CD8-positive, alpha-beta memory T cell (primary cell): ENCODE measurements at places on chromosomes 5 and 9.
A peak's percentile ranks its signal among the peaks of the same experiment; 100 is the strongest.

GRCh38 chr9:93613174-93613573, 36.8 kb downstream of the PHF2 start:
- H3K4me3 ChIP-seq = no peak overlapping the region
- no peak overlapping the region for H3K27ac ChIP-seq
- DNase-seq = no peak
- H3K27me3 ChIP-seq = no peaks in the 10 kb centered on the region

GRCh38 chr5:117414926-117415325, 840.3 kb upstream of the SEMA6A start:
- DNase-seq = no peak
- H3K36me3 ChIP-seq = no peaks in the 10 kb centered on the region
- no peak overlapping the region for H3K4me3 ChIP-seq
- H3K4me1 ChIP-seq = no peaks in the 10 kb centered on the region
- no peaks in the 10 kb centered on the region for H3K27me3 ChIP-seq

GRCh38 chr9:107437716-107438115, 51.9 kb downstream of the KLF4 start:
- DNase-seq = no peak
- no peaks in the 10 kb centered on the region for H3K4me1 ChIP-seq
- H3K36me3 ChIP-seq = no peaks in the 10 kb centered on the region
- no peak overlapping the region for H3K4me3 ChIP-seq

DNA sequence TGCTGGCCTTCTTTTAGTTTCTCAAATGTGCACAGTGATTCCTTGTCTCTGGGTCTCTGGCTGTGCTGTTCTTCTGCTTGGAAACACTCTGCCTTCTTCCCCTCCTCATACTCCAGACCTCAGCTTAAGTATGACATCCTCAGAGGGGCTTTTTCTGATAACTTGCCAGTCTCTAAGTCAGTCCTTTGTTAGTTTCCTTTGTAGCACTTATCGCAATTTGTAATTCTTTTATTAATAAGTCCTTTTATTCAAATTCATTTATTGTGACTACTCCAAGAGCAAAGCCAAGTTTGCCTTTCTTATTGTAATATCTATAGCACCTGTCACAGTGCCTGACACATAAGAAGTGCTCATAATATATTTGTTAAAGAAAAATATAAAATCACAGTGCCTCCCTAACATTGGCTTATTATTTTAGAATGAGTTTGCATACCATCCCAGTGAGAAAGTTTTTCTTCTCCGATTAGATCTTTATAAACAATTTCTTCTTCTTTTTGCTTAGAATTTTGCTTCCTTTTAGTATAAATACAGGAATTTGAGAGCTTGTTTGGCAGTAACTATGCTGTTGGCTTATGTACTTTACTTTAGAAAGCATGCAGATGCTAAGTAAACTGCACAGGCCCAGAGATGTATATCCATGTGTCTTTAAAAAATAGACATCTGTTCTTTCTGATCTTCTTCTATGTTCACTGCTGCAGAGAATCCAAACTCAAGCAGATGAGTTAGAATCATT, 198.0 kb downstream of the GAS1 start:
- H3K4me3 ChIP-seq = no peak overlapping the region
- no peak overlapping the region for H3K27ac ChIP-seq
- DNase-seq = no peak
- no peaks in the 10 kb centered on the region for H3K4me1 ChIP-seq
- no peaks in the 10 kb centered on the region for H3K27me3 ChIP-seq
- H3K36me3 ChIP-seq = no peaks in the 10 kb centered on the region

- H3K27ac ChIP-seq = no peak overlapping the region
- no peaks in the 10 kb centered on the region for H3K27me3 ChIP-seq
- no peak for DNase-seq
- no peaks in the 10 kb centered on the region for H3K4me1 ChIP-seq
- no peak overlapping the region for H3K4me3 ChIP-seq
These were observed 26.5 kb downstream of the HMCN2 start for GRCh38 chr9:130292106-130292505.

- no peak for DNase-seq
- no peaks in the 10 kb centered on the region for H3K4me1 ChIP-seq
- H3K27me3 ChIP-seq = no peaks in the 10 kb centered on the region
- H3K36me3 ChIP-seq = no peaks in the 10 kb centered on the region
- H3K27ac ChIP-seq = no peak overlapping the region
- no peak overlapping the region for H3K4me3 ChIP-seq
These were observed 18.1 kb downstream of the C1QTNF2 start for GRCh38 chr5:160352308-160352707.

- H3K27me3 ChIP-seq = no peaks in the 10 kb centered on the region
- no peak overlapping the region for H3K27ac ChIP-seq
- no peak overlapping the region for H3K4me3 ChIP-seq
- DNase-seq = no peak
- no peaks in the 10 kb centered on the region for H3K4me1 ChIP-seq
These were observed 10.4 kb downstream of the STC2 start for GRCh38 chr5:173317852-173318251.

DNA sequence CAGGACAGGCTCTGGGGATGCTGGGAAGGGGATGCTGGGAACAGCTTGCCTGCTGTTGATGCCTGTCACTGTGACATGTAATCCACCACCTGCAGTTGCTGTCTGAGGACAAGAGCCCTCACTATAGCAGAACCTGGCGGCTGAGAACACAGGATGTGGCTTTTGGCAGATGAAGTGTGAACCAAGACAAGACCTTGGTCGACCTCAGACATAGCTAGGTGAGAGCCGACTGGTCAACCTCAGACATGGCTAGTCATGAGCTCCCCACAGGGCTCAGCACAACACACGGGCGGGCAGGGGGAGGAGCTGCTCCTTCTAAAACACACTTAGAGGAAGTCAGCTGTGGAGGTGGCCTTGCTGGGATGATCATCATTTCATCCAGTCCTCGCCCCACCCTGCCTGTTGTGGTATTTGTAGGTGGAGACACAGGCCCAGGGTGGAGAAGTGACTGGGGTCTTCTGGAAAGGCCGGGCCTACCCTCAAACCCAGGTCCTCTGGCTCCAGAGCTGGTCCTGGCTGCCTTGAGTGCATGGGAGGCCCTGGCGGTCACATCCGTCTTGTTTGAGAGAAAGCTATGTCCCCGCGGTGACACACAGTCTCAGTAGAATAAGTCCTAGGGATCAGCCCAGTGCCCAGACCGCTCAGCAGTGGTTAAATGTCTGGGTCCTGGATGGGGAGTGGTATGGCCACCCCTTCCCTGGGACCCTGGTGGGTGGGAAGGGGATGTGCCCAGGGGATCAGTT, 6.1 kb downstream of the SUSD3 start:
- H3K27me3 ChIP-seq = no peaks in the 10 kb centered on the region
- peak overlapping the region; percentile 59 for H3K27ac ChIP-seq
- peaks cover 11% of the 10 kb centered on the region for H3K36me3 ChIP-seq
- peak overlapping the region; percentile 72 for H3K4me3 ChIP-seq
- peak; percentile 96 for DNase-seq

DNA sequence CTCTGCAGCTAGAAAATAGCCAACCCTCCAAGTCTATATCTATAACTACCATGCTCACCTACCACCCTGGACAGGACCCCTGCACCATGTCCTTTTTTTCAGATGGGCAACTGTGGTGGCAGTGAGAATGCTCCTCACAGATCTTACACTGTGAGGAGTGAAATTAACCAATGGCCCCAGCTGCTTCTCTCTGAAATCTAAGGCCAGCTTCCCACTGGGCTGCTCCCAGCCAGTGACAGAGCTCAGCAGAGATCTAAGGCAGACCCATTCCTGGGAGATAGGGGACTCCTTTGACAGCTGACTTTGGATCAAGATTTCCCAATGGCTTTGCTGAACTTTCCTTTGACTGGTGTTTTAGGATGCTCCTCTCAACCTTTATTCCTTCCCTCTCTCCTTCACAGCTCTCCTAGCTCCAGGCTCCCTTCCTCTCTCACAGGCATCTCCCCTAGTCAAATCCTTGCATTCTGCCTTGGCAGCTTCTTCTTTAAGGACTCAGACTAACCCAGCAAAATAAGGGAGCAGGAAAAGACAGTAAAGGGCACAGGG, 1.6 kb upstream of the ARAP3 start:
- H3K4me1 ChIP-seq = peaks cover 27% of the 10 kb centered on the region
- no peak overlapping the region for H3K27ac ChIP-seq
- no peaks in the 10 kb centered on the region for H3K27me3 ChIP-seq
- DNase-seq = no peak
- no peak overlapping the region for H3K4me3 ChIP-seq

DNA sequence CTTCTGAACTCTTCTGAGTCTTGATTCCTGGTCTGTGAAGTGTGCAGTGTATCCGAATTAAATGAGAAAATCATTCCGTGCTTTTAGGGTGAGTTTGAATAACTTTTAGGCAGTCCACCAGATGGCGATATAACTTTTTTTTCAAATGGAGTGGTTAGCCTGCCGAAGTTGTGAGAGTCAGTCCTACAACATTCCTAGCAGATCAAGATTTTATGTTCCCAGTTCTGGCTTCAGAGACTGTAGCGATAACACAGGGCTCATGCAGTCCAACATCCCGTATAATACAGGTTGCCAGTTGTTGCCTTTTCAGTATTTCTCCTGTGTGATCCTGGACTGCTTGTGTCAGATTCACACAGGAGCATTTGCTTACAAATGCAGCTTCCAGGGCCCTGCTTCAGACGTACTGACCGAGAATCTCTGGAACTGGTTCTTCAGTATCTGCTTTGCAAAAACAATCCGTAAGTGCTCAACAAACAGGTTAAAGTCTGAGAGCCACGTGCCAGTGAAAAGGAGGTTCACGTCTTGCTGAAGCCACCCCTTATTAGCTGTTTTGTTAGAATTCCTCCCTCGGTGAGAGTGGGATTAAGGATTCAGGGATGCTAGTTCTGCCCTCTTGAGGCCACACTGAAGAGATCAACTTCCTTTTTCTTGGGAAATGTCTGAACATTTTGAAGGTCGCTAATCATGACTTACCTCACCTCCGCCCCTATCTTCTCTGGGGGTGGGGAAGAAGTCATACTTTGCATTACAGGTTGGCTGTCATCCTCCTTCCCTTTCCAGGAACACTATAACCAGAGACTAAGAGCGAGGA, 22.8 kb downstream of the SMIM3 start:
- H3K36me3 ChIP-seq = no peaks in the 10 kb centered on the region
- no peak overlapping the region for H3K4me3 ChIP-seq
- H3K27ac ChIP-seq = no peak overlapping the region
- no peaks in the 10 kb centered on the region for H3K27me3 ChIP-seq
- peak; percentile 51 for DNase-seq

DNA sequence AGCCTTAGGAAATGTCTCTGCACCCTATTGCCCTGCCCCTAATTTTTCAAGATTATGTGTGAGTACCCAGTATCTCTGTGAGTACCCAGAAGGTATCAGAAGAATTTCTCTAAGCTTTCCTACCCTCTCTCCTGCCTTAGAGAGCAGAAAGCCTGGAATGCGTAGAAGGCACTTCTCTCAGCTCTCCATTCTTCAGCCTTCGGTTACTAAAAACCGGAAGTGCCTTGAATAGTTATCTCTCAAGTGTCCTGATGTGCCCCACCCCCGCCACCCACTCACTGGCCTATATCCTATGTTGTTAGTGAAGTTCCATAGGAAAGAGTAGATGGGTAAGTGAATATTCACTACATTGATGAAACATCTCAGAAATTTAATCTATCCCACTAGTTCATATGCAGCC, 210.7 kb upstream of the CDH10 start:
- H3K27me3 ChIP-seq = no peaks in the 10 kb centered on the region
- no peak for DNase-seq
- H3K4me1 ChIP-seq = no peaks in the 10 kb centered on the region

- no peak overlapping the region for H3K27ac ChIP-seq
- no peaks in the 10 kb centered on the region for H3K27me3 ChIP-seq
- H3K36me3 ChIP-seq = no peaks in the 10 kb centered on the region
- no peak for DNase-seq
- no peaks in the 10 kb centered on the region for H3K4me1 ChIP-seq
- no peak overlapping the region for H3K4me3 ChIP-seq
These were observed 33.9 kb downstream of the TAS2R1 start for GRCh38 chr5:9596171-9596780.

DNA sequence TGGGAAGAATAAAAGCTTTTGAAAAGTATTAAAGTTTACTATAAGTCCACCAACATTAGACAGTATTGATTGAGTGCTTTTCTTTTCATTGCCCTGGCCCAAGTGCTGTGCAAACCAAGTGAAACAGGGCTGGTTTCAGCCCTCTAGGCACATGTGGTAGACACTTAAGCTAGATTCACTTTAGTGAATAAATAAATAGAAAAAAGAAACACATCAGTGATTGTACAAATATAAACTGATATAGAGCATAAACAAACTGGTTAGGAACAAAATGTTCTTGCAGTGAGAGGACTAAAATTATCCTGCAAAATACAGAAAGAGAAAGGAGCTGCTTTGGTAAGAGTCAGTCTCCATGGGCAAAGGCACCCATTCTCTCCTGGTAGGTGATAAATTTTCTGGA, 29.7 kb downstream of the ACTBL2 start:
- no peak overlapping the region for H3K4me3 ChIP-seq
- H3K4me1 ChIP-seq = peaks cover 4% of the 10 kb centered on the region
- no peak overlapping the region for H3K27ac ChIP-seq
- DNase-seq = no peak

GRCh38 chr9:114200721-114201300, 45.5 kb downstream of the COL27A1 start:
- H3K27me3 ChIP-seq = no peaks in the 10 kb centered on the region
- no peak for DNase-seq
- no peaks in the 10 kb centered on the region for H3K4me1 ChIP-seq
- H3K27ac ChIP-seq = no peak overlapping the region

DNA sequence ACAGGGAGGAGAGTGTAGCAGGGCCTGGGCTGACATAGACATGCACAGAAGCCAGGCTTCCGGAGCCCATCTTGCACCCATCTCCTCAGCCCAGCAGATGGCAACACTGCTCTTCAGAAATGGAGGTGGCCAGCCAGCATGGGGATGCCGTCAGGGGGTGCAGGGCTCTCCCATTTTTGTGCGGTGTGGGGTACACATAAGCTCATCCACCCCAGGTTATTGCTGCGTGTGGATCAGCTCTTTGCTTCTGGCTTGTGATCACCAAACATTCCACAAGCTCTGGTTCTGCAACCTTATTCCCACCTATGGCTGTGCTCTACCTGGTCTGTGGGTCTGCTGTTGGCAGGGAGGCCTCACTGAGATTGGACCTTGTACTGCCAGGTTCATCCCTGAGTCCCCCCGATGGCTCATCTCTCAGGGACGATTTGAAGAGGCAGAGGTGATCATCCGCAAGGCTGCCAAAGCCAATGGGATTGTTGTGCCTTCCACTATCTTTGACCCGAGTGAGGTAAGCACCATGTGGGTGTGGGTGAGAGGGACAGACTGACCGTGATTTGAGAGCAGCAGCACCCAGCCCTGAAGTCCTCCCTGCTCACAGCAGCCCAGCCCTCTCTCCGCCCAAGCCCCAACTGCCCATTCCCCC, 17.3 kb downstream of the SLC22A5 start:
- DNase-seq = peak; percentile 72
- H3K27ac ChIP-seq = no peak overlapping the region
- H3K36me3 ChIP-seq = no peaks in the 10 kb centered on the region
- H3K27me3 ChIP-seq = no peaks in the 10 kb centered on the region

GRCh38 chr9:138112791-138113600, 235.4 kb downstream of the CACNA1B start:
- no peak overlapping the region for H3K4me3 ChIP-seq
- H3K4me1 ChIP-seq = no peaks in the 10 kb centered on the region
- no peak for DNase-seq
- H3K27ac ChIP-seq = no peak overlapping the region
- no peaks in the 10 kb centered on the region for H3K27me3 ChIP-seq
- H3K36me3 ChIP-seq = no peaks in the 10 kb centered on the region
